A549 treated with Hydrocortisone at 1 μM for 4 hours (cell line): ENCODE measurements at places on chromosomes 16 and 17. TPM values are rescaled to one million over a fixed set of nuclear protein-coding genes. Genes with fewer than 3 reads are reported as not detected.

Gene CHRNE
- 0.05 to 0.12 TPM (median 0.07 TPM) in 4 of 5 replicates, not detected in the other for total RNA-seq

Gene KCNJ16
- total RNA-seq, result 0.15 to 0.56 TPM (median 0.24 TPM) in 5 replicates

Gene NEK8
- total RNA-seq, result 3.6 to 4.7 TPM (median 4.2 TPM) in 5 replicates

Gene SCARF1
- total RNA-seq, result 0.18 to 0.38 TPM (median 0.21 TPM) in 5 replicates

Gene EPX
- not detected in 5 replicates for total RNA-seq

Gene BCAR1
- total RNA-seq, result 106 to 126 TPM (median 117 TPM) in 5 replicates

Gene RNF43
- total RNA-seq, result 0.18 to 0.45 TPM (median 0.24 TPM) in 5 replicates

Gene ABCA9
- not detected in 5 replicates for total RNA-seq

Gene HNF1B
- total RNA-seq, result 16.4 to 19.5 TPM (median 18.7 TPM) in 5 replicates

Gene HSF5
- not detected in 5 replicates for total RNA-seq

Gene KRTAP9-8
- not detected in 5 replicates for total RNA-seq

Gene SYNGR3
- total RNA-seq, result 5.7 to 8.9 TPM (median 7.9 TPM) in 5 replicates

Gene MAF
- 0.23 to 0.66 TPM (median 0.34 TPM) in 5 replicates for total RNA-seq

Gene KRT16
- 0.51 to 1.3 TPM (median 1.1 TPM) in 5 replicates for total RNA-seq

Gene LGALS9B
- not detected in 5 replicates for total RNA-seq

Gene CLEC10A
- total RNA-seq, result not detected in 5 replicates

Gene SPATA22
- total RNA-seq, result not detected in 5 replicates

Gene LPO
- total RNA-seq, result 0.07 TPM in 1 of 5 replicates, not detected in the others

Gene SDR42E2
- total RNA-seq, result not detected in 5 replicates

Gene TP53TG3C
- total RNA-seq, result 0.23 to 0.84 TPM (median 0.26 TPM) in 4 of 5 replicates, not detected in the other

Gene RASL10B
- total RNA-seq, result 0.13 to 0.15 TPM (median 0.14 TPM) in 5 replicates

Gene HS3ST2
- not detected in 5 replicates for total RNA-seq

Gene FOXO3B
- 2.9 to 4.3 TPM (median 3.8 TPM) in 5 replicates for total RNA-seq

Gene B4GALNT2
- total RNA-seq, result 0.22 to 0.36 TPM (median 0.23 TPM) in 5 replicates

Gene CDT1
- 27.4 to 32.2 TPM (median 30.6 TPM) in 5 replicates for total RNA-seq

Gene PRSS8
- total RNA-seq, result 0.83 to 1.4 TPM (median 1.2 TPM) in 5 replicates

Gene CNGB1
- total RNA-seq, result 0.06 to 0.18 TPM (median 0.09 TPM) in 5 replicates

Gene OR3A2
- total RNA-seq, result not detected in 5 replicates

Gene KRTAP4-1
- total RNA-seq, result 0.10 to 0.29 TPM (median 0.16 TPM) in 3 of 5 replicates, not detected in the others

Gene GNAO1
- total RNA-seq, result 0.62 to 1.2 TPM (median 0.64 TPM) in 5 replicates

Gene CES5A
- total RNA-seq, result not detected in 5 replicates

Gene APOH
- total RNA-seq, result 4.3 to 6.0 TPM (median 5.0 TPM) in 5 replicates

Gene TAC4
- total RNA-seq, result not detected in 5 replicates

Gene PRKCB
- total RNA-seq, result 0.13 to 0.34 TPM (median 0.15 TPM) in 5 replicates

Gene CDK3
- 2.8 to 5.7 TPM (median 4.7 TPM) in 5 replicates for total RNA-seq

Gene CAVIN1
- total RNA-seq, result 396 to 431 TPM (median 412 TPM) in 5 replicates

Gene ADGRG3
- 0.41 to 0.88 TPM (median 0.46 TPM) in 5 replicates for total RNA-seq

Gene HS3ST3B1
- 0.93 to 1.2 TPM (median 1.2 TPM) in 5 replicates for total RNA-seq

Gene RHBDL3
- 3.7 to 5.0 TPM (median 4.2 TPM) in 5 replicates for total RNA-seq

Gene KRT20
- 0.14 to 0.41 TPM (median 0.17 TPM) in 5 replicates for total RNA-seq

Gene FMNL1
- total RNA-seq, result 33.0 to 34.4 TPM (median 33.5 TPM) in 5 replicates

Gene TRPV3
- total RNA-seq, result 0.30 to 0.40 TPM (median 0.36 TPM) in 5 replicates

Gene MIEN1
- total RNA-seq, result 78.2 to 96.6 TPM (median 90.3 TPM) in 5 replicates
